ENCODE measurements at places on chromosomes 6 and 20.

DNA sequence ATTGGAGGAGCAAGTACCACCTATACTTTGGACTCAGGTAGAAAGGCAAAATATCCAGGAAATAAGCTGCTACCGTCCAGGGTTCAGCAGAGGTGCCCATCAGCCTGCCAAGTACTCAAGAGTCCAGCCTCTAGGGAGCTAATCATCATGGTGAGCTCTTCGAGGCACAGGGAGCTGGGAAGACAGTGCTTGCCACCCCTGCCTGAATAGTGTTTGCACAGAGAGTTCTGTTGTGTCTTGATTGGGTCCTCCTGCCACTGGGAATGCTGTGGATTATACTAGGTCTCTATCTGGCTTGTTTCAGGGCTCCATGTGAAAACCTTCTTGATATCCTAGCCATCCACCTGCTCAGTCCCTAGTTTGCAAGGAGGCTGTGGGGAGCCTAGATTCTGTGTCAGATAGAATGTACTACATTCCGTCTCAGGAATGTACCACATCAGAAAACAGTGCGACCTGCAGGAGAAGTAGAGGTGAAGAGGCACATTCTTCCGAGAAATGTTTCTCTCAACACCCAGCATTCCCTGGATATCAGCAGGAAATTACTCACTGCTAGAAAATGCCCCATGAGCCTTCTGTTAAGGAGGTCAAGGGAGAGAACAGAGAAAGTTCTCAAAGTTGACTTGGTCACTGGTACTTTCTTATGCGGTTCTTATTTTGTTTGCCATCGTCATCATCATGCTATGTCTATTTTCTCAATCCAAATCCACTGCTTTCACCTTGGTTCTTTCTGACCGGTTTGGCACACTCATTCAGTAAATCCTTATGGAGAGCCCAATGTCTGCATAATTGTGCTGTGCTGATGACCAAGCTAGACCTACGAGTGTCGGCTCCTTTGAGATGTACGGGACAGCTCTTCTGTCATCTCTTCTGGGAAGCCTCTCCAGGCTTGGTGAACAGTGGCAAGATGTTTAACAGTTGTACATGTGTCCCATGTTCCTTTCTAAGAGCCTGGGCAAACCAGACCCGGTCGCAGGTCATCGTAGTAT, 30.7 kb downstream of the PTPN1 start:
- DNase-seq: no peak

GRCh38 chr20:12243327-12243726, 325.6 kb downstream of the BTBD3 start:
- DNase-seq: no peak

DNA sequence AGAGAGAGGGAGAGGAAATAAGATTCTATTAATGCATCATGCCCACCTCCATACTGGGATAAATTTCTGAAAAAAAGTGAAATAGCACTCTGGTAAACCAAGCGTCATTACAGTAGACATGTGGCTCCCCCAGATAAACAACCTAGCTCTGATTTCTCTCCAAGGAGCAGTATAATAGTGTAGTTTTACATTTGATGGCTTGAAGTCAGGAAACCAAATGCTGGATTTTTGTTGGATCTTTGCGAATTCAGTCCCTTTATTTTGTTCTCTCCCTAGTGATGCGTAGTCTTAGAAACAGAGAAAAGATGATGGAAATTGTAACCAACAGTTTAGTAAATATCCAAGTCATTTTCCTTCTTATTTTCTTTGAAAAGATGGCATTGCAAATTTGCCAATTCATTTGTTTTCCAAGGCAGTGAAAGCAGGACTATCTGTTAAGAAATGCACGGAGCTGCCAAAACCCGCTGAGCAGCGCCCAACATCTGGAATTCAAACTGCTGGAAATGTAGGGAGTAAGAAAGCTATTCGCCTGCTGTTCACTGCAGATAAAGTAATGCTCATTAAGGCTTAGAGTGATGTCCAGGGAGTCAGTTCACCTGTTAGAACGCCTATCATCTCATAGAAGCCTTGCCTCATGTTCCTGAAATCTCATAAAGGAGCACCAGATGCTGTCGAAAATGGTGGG, 85.7 kb upstream of the DOK5 start:
- no peak for DNase-seq

- no peak for DNase-seq
Measured at GRCh38 chr6:4365686-4366085, 230.3 kb upstream of the ECI2 start.

DNA sequence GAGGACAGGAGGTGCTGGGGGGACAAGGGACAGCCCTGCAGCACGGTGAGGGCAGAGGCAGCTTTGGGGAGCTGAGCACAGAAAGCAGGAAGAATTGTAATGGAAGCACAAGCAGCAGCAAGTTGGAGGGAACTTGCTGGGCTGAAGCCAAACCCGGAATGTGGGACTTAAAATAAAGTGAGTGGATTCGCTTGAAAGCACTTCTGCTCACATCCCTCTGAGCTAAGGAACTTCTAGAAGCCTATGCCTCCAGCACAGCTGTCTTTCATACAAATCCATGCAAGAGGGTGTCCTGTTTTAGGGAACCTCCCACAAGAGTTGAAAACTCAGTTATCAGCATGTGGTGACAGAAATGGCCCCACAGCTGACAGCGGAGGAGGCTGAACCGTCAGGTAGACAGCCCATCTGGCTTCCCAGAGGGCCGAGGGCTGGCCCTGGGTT, 71.4 kb upstream of the MLN start:
- DNase-seq: no peak

- no peak for DNase-seq
Measured at GRCh38 chr6:98136333-98136732, 698.0 kb upstream of the POU3F2 start.

GRCh38 chr6:157684620-157685299, 138.3 kb upstream of the SNX9 start:
- no peak for DNase-seq

GRCh38 chr6:15854826-15855710, 192.2 kb upstream of the DTNBP1 start:
- no peak for DNase-seq

- DNase-seq: no peak
Measured at GRCh38 chr20:23222531-23223200, 127.9 kb upstream of the NXT1 start.

DNA sequence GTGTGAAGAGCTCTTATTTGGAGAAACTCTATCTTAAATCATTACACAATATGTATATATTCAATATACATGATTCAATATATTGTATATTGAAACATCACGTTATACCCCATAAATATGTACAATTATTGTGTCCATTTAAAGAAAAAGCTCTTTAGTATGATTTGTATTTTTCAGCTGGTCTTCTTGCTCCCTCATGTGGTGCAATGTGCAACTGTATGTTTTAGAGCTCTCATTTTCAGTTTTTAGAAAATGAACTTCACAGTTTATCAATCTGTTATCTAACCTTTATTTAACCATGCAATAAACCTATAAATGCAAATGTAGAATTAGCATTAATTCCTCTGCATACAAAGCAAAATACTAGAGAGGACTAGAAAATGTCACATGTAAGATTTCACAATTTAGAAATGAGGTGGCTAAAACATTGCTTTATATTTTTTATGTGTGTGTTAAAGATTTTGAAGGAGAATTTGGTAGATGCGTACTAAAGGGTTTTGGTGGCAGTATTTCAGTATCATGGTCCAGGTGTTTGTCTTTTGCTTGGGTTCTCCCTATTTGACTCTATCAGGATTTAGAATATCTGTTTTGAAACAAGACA, 167.1 kb downstream of the PHF3 start:
- DNase-seq: no peak

DNA sequence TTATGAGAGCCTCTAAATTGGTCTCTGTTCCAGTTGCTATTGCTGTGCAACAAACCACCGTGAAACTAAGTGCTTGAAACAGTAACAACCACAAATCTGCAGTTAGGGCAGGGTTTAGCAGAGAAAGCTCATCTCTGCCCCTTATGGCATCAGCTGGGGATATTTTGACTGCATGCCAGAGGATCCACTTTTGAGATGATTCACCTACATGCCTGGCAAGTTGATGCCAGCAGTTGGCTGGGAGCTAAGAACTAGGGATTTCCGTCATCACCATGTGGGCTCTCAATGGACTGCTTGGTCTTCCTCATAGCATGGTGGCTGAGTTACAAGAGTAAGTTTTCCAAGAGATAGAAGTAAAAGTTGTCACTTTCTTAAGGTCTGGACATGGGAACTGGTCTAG, 35.1 kb downstream of the PLCB4 start:
- DNase-seq: no peak
